ENCODE measurements at places on chromosomes 7 and 10.
A peak's percentile ranks its signal among the peaks of the same experiment; 100 is the strongest.

DNA sequence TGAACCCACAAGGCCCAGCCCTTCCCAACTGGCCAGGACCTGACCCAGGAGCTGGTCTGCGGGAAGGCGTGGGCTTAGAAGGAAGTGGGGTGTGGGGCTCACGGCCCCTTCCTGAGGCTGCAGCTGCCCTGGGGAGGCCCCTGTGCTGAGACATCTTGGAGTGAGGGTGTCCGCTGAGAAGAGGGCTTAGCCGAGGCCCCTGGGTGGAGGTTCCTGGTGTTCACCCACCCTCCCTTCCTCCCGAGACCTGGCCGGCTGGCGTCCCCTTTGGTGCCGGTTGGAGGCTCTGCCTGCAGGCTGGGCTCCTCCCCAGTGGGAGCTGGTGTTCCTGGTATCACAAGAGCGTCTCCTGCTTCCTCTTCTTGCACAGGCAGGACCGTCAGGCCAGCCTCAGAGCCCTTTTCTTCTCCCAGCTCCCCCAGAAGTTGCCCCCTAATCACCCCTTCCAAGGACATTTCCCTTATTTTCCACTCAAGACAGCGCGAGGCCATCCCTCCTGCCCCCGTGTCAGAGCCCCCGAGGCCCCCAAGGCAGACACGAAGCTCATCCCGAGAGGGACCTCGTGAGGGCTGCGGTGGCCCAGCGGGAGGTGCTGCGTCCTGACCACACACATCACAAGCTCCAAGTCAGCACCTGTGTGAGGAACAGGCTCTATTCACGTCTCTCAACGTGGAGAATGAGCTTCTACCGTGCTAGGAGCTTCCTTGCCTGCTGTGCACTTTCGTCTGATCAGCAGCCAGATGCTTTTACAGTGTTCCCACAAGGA is 25.1 kb upstream of the FAM20C start:
- peak; percentile 23 for DNase-seq

DNA sequence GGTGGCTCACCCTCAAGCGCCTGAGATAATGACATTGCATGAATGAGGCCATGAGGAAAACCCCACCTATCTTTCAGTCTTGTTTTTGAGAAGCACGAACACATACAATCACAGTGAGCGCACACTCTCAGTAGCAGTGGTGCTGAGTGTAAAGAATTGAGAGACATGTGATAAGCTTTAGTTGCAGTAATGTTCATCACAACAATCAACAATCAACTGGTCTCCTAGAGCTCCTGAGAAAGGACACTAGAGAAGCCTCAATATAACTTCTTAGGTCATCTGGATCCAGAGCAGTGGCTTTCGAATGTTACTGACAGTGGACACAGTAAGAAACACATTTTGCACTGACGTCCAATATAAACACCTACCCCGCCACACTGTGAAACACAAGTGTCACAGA is 12.8 kb downstream of the ERLIN1 start:
- no peak for DNase-seq

DNA sequence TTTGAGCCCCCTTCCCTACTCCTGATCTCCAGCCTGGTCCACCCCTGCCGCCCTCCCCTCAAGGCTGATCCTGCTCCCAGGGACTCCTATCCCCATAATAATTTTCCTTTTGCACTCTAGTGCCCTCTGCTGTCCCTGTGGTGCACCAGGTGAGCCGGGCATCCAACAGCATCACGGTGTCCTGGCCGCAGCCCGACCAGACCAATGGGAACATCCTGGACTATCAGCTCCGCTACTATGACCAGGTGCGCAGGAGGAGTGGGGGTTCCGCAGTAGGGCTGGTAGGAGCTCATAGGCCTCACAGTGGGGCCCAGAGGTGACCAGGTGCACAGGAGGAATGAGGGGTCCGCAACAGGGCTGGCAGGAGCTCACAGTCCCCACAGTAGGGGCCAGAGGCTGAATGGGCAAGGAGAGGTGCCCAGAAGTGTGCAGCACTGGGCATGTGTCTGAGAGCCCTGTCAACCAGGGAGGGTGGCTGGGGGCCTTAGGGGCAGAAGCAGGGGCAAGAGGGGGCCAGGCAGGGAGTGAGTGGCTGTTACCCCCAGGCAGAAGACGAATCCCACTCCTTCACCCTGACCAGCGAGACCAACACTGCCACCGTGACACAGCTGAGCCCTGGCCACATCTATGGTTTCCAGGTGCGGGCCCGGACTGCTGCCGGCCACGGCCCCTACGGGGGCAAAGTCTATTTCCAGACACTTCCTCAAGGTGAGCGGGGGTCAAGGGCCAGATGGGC is 11.7 kb downstream of the EPHB6 start:
- no peak for DNase-seq

GRCh38 chr7:41053820-41054219 is 649.1 kb downstream of the INHBA start:
- no peak for DNase-seq

DNA sequence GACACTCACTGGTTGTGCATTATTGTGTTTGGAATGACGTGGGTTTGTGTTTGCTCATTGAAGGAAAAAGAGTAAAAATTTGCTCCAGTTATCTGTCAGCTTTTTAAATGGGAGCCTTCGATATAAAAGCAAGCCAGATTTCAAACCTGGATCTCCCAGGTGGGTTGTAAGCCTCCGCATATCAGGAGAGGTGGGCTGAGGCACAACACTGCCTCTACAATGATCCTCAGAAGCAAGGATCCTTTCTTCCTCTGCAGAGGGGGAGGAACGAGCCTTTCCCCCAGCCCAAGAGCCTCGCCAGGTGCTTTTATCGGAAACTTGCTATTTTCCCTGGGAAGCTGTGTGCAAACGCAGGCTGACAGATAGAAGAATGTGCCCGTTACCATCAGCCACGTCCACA is 331.0 kb upstream of the MGMT start:
- DNase-seq, result no peak

DNA sequence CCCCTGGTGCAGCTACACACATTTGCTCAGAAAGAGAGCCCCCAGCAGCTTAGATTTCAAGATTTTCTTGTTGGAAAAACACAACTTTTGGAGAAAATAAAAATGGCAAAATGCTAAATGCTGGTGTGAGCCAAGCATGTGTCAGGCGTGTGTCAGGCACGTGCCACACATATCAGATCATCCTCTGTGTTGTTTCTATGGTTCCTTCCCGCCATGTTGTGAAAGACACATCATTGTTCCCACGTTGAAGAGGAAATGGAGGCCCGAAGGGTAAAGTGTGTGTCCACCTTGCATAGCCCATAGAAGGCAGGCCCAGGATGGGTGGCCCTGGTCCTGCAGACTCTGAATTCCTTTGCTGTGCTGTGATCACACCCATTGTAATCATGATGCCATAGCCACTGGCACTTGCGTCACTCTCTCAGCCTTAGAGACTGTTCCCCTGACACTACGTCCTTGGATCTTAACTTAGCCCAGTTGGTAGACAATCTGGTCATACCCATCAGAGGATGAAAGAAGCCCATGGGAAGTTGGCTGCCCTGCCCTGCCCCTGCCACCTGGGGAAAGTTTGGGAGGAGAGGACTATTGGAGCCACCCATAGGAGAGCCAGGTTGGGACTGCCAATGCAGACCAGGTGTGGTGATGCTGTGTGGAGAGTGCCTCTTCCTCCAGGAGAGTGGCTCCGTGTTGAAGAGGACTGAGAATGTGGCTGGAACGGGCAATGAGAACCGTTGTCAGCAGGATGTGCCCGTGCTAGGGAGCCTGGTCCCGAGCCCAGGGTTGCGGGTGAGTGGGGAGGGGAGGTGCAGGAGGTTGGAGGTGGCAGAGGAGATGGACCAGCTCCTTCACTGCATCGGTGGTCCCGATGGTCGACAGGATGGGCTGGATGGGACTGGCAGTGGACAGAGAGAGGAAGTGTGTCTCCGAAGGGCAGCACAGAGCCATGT is 65.6 kb upstream of the IGFBP3 start:
- no peak for DNase-seq

DNA sequence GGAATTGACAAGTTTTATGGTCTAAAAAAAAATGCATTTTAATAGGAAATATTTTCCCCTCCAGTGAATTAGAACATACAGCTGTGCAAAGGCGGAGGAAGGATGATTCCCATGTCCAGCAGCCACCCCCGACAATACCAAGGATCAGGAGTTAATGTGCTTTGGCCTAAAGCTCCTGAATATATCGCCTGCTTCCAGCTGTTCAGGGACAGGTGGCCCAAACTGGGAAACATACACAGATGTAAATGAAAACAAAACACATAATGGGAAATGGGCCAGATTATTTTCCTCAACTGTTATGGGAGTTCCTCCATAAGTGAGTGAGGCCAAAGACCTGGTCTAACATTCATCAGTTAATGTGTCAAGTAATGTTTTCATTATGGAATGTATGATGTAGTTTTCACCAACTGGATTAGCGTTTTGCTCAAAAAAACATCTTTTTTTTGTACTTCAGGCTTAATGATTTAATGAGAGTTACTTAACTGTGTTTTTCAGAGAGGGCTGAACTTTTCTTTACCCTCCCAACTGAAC is 55.1 kb upstream of the LAMB1 start:
- DNase-seq, result peak; percentile 86

DNA sequence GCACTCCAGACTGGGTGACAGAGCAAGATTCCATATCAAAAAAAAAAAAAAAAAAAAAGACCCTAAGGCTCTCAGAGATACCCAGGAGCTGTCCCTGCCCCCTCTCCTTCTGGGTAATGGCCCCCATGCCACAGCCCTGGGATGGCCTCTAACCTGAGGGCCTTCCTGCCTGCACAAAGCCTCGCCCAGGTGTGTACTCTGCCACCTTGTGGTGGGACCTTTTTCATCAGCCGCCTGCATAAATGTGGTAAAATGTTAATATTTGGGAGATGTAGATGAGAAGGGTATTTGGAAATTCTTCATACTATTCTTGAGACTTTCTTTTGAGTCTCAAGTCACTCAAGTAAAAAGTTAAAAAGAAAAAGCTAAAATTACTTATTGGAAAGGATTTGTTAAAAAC is 46.3 kb upstream of the RNF216 start:
- no peak for DNase-seq

DNA sequence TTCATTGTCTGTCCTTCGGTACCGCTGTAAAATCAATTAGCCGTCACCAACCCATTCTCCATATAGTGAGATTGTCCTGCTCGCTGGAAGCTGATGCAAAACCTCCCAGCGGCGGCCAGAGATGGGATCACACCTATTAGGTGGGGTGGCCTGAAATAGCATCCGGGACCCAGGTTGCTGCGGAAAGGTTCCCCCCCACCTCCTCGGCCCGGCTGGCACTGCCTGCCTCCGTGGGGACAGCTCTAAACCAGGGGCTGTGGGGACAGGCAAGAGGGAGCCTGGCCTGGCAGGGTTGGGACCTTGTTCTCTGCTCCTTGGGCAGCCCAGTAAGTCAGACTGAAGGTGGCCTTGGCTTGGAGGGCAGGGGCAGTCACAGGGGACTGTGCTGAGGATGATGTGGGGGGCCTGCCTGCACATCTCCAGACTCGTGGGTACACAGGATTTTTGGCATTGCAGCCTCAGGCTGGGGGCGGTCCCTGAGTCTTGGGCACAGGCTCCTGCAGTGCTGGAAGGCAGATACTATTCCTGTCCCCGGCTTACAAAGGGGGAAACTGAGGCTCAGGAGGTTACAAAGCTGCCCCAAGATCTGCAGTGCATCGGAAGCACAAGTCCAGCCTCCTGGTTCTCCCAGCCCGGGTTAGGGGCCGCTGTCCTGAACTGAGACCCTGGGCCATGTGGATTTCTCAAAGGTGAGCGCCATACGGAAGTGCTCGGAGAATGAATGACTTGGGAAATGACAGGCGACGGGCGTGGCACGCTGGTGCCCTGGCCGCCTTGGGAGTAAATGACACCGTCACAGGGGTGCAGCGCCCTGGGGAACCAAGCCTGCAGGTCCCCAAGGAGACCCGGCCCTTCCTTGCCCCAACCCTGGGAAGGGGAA is 65.6 kb downstream of the UNCX start:
- DNase-seq, result no peak

DNA sequence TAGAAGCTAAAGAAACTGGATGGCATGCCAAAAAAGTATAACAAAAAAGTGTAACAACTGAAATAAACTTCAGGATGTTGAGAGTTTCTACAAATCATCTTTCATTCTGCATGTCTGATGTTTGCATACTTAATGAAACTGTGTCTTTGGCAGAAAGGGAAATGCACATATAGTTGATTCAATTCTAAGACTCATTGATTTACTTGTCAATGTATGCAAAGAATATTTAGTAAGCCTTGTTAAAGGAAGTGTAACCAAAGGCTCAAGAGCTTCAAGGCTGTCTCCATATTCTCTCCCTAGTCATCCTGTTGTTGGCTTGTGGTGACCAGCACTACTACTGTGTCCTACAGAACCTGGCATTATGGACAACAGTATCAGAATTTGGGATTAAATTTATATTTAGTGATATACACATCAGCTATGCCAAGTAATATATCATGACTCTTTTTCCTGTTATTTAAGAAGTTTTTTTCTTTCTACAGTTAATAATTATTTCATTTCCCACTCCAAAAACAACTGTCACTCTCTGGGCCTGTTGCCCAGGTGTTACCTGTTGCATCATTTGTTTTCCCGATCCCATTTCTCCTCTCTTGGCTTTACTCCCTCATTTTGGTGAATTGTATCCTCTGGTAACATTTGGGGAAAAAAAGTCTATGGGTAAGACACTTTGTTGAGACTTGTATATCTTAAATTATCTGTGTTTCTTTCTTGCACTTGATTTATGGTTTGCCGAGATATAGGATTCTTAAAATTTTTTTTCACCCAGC is 226.6 kb upstream of the BMPER start:
- no peak for DNase-seq

DNA sequence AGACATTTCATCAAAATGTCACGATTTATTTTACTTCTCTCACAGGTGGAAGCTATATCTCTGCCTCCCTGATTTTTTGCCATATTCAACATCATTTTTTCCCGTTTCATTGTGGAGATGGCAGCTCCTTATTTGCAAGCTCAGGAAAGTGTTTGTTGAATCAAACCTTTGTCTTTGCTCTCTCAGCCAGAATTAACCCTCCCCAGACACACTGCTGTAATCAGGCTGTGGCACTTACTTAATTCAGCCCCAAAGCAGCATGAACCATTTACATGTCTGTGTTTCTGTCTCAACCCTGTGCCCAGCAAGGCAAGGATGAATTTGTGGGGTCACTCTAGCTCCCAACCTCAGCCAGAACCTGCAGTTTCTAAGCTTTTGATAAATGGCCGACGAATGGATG is 397.2 kb downstream of the TCERG1L start:
- DNase-seq, result no peak

DNA sequence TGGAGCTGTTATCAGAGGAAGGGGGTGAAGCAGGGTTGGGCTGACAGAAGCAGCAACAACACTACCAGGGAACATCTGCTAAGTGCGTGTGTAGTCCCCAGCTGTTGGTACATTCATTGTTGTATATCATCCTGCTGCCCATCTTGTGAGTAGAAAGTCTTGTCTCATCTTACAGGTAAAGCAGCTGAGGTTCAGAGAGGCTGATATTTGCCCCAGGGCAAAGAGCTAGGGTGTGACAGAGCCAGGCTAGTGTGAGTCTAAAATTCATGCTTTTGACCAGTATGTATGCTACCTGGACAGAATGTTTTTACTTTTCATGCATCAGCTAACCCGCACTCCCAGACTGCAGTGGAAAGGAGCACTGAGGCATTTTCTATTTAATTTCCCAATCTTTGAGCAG is 221.6 kb downstream of the STK31 start:
- DNase-seq, result no peak

- DNase-seq, result no peak
Observed at GRCh38 chr10:87053577-87054181, 33.6 kb downstream of the FAM25A start.

GRCh38 chr7:133940368-133940767 is 186.8 kb upstream of the LRGUK start:
- DNase-seq, result no peak

- no peak for DNase-seq
Observed at GRCh38 chr7:29278337-29279069, 83.9 kb downstream of the CHN2 start.
